ENCODE measurements at places on chromosomes 16 and 17. TPM values are rescaled to one million over a fixed set of nuclear protein-coding genes. Genes with fewer than 3 reads are reported as not detected.

GRCh38 chr17:34582185-34582900 lies 3.0 kb downstream of the TMEM132E start:
- H3K27me3 ChIP-seq = peaks cover 68% of the 10 kb centered on the region
- DNase-seq = peak; percentile 10
- no peak overlapping the region for H3K4me3 ChIP-seq
- no peak overlapping the region for H3K27ac ChIP-seq
- H3K36me3 ChIP-seq = no peaks in the 10 kb centered on the region

Gene GNG13
- not detected for total RNA-seq

DNA sequence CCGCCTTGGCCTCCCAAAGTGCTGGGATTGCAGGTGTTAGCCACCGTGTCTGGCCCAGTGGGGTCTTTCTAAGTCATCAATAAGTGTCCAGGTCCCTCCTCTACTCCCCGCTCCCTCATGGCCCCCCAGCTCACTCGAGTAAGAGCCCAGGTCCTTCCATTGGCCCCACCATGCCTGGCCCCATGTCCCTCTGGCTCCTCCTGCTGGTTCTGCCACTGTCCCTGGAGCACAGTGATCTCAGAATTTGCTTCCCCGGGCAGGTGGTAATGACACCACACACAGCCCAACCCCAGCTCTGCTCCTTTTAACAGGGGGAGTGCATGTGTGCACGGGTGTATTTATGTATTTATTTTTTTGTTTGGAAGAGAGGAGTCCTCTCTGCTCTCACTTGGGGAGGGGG lies 19.6 kb downstream of the MGAT5B start:
- H3K36me3 ChIP-seq = no peaks in the 10 kb centered on the region
- peaks cover 17% of the 10 kb centered on the region for H3K27me3 ChIP-seq
- no peak overlapping the region for H3K4me3 ChIP-seq
- no peaks in the 10 kb centered on the region for H3K4me1 ChIP-seq
- no peak for DNase-seq
- H3K27ac ChIP-seq = no peak overlapping the region

- no peaks in the 10 kb centered on the region for H3K27me3 ChIP-seq
- no peak overlapping the region for H3K4me3 ChIP-seq
- no peak overlapping the region for H3K27ac ChIP-seq
- peaks cover 20% of the 10 kb centered on the region for H3K4me1 ChIP-seq
Observed at GRCh38 chr17:80861418-80861815, 130.2 kb upstream of the CHMP6 start.

DNA sequence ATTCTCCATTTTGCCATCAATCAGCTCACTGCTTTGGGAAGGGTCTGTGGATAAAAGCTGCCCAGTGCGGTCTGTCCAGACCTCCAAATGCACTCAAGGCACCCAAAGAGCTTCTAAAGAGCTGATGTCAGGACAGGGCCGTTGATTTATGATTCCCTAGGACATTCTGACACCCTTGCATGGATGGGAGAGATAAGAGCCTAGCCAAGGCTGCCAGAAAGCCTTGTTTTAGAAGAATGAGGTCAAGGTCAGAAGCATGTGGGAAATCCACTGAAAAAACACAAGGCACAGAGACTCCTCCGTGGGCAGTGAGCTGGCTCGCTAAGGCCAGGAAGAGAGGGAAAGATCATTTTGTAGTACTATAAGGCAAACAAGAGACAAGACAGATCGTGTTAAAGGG lies 214.0 kb downstream of the CDH11 start:
- H3K36me3 ChIP-seq = no peaks in the 10 kb centered on the region
- H3K4me3 ChIP-seq = no peak overlapping the region
- no peak for DNase-seq

Gene TPSB2
- total RNA-seq = not detected

Data from GM23248 (cell line).